ENCODE measurements at places on chromosomes 13 and 19.

DNA sequence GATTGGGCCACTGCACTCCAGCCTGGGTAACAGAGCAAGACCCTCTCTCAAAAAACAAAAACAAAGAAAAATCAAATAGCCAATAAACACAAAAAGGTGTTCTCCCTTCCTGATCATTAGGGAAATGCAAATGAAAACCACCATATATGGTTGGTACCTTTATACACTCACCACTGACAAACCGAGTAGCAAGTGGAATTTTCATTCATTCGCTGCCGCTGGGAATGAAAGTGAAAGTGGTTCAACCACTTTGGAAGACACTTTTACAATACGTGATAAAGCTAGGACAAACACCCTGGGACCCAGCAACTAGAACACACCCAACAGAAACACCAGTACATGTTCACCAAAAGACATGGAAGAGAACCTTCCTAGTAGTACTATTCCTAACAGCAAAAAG lies 21.0 kb downstream of the GRIK5 start:
- DNase-seq = no peak

DNA sequence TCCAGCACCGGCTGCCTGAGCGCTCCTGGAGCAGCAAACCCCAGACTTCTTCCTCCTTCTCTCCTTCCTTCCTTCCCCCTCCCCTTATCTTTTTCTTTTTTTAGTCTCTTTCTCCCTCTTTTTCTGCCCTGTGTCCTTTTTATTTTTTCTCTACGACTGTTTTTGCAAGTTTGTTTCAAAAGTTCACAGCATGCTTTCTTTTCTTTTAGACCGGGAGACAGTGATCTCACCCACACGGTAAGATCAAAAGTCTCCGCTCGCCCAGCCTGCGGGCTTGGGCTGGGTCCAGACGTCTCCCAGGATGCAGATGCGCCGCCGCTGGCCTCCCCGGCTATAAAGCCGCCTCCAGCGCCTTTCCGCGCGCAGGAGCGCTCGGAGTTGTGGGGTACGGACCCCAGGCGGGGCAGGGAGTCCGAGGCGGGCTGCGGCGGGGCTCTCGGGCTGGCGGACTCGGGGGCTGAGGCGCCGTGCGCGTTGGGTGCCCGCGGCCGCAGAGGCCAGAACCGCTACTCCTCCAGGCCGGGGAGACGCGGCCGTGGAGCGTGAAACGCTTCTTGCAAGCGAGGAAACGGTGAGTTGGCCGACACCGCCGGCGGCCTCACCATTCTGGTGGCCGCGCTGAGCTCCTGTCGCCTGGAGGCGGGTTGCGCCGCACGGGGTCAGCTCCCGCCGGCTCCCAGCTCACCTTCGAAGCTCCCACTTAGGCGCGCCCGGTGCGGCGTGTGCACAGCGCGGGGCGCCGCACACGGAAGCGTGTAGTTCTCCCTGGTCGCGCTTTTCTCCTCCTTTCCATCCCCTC lies 2.0 kb upstream of the TSHZ3 start:
- DNase-seq = no peak

- DNase-seq = no peak
Observed at GRCh38 chr19:58203814-58204475, 21.1 kb downstream of the ZNF274 start.

GRCh38 chr19:28258829-28259228 lies 954.1 kb downstream of the UQCRFS1 start:
- DNase-seq = no peak

GRCh38 chr13:79989217-79989661 lies 351.7 kb downstream of the SPRY2 start:
- DNase-seq = peak; percentile 49

DNA sequence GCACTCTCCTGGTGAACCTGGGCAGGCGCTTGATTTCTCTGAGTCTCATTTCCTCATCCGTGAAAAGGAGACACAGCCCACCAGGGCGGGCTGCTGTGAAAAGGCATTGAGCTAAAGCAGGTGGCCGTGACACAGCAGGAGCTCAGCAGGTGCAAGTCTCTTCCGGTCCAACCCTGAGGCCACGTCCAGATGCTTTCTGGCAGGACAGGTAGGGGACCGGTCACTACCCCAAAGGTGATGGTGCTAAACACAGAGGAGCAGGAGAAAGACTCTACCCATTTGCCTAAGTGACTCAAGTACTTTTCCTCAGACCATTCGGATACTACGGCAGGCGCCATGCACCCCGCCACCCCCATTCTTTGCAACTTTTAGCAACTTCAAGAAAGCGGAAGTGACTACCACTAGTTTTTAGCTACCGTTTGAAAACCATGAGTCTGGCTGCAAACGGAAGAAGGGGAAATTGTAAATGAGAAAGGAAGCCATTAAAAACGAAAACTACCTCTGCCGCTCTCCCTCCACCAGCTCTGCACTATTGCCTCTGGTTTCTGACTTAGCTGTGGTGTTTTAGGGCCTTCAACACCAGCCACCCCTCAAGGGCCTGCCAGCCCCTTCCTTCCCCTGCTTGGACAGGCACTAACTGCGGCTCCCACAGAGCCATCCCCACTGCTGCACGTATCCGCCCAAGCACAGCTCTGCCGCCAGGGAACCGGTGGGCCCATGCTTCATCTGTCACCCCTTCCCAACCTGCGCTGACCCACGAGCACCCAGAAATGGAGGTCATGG lies 4.8 kb downstream of the PPP6R1 start:
- DNase-seq = no peak

DNA sequence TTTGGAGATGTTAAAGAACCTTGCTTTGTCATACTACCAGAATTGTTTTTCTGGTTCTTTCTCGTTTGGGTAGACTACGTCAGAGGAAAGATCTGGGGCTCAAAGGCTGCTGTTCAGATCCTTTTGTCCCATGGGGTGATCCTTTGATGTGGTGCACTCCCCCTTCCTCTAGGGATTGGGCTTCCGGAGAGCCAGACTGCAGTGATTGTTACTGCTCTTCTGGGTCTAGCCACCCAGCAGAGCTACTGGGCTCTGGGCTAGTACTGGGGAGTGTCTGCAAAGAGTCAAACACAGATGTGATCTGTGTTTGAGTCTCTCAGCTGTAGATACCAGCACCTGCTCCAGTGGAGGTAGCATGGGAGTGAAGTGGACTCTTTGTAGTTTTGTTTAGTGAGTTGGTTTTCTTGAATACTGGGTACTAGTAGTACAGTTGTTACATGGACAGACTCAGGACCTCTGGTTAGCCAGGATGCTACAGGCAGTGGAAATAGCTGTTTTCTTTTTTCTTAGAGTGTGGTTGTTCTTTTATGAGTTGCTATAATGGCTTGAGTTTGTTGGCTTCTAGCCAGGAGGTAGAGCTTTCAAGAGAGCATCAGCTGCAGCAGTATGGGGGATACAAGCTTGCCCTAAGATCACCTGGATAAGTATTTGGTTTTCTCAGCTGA lies 34.4 kb downstream of the DNAJC15 start:
- DNase-seq = no peak

DNA sequence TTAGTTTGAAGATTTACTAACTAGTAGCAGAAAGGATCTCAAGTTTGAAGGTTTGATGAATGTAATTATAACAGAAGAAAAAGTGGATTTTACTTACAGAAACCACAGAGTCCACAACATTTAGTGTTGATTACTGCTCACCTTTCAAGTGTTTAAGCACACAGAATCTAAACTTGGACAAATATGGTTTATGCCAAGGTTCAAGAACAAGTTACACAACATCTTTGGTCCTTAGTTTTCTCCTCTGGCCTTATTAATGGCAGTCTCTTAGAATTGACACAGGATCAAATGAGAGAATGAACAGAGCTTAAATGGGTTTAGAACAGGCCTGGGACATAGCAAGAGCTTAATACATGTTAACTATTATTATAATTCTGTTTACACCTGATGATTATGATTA lies 133.0 kb downstream of the RBM26 start:
- no peak for DNase-seq

DNA sequence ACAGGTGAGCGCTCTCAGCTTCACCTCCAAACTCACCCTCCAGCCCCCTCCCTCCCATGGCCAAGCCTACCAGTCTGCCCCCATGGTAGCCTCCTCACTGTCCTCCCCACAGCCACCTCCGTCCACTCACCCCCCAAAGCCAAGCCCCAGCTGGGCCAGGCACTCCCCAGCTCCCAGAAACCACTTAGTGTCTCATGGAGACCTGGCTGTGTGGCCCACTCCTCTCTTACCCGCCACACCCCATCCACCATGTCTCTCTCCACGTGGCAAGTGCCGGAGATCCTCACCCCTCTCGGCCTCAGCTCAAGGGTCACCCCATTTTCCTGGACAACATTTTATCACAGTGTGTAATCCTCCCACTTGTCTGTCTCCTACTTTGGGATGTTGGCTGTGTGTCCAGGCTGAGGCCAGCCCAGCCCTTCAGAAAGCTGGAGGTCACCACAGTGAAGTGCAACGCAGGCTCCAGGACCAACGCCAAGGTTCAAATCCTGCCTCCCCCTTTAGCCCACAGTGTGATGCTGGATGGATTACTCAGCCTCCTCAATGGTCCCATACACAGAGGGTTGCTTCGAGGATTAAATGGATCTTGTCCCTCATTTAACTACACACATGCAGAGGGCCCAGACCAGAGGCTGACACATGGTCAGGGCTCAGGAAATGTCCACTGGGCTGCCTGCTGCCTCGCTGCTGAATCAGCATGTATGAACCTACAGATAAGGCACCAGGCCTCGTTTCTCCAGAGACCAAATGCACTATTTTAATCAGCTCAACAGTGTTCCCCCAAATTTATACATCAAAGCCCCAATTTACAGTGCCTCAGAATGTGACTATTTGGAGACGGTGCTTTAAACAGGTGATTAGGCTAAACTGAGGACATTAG lies 71.3 kb downstream of the CEBPG start:
- DNase-seq = no peak

- no peak for DNase-seq
Observed at GRCh38 chr13:110444226-110444653, 117.3 kb downstream of the RAB20 start.

GRCh38 chr13:40064154-40065097 lies 409.0 kb downstream of the COG6 start:
- DNase-seq = peak; percentile 44

- no peak for DNase-seq
Observed at GRCh38 chr19:13153569-13154240, 3.5 kb downstream of the IER2 start.

DNA sequence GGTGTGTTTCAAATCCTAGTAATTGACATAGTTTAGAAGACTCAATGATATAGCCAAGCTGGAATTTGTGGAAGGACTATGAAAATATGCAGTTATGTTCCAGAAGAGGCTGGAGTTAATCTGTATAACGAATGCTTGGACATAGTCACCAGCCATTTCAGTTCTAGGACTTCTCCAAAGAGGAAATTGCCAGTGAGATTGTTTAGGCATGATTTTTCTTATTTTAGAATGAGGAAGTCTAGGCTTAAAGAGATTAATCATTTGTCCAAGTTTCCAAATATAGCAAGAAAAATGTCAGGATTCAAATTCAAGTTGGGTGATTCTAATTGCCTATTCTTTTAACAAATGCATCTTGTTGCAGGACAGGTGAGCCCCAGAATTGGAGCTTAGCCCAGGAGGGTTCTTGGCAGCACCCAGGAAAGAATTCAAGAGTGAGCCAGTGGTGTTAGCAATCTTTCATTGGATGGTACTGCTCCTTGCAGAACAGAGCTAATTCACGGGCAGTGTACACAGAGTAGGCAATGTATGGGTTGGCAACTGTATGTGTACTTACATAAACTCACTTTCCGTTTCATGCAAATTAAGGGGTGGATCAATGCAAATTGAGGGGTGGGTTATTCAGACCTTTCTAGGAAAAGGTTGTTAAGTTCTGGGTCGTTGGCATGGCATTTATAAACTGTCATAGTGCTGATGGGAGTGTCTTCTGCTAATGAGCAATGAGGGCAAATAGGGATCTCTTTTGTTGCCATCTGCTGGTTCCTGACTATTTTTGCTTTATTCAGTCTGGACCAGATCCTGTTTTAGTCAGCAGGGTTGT lies 763.1 kb upstream of the SLITRK1 start:
- no peak for DNase-seq

DNA sequence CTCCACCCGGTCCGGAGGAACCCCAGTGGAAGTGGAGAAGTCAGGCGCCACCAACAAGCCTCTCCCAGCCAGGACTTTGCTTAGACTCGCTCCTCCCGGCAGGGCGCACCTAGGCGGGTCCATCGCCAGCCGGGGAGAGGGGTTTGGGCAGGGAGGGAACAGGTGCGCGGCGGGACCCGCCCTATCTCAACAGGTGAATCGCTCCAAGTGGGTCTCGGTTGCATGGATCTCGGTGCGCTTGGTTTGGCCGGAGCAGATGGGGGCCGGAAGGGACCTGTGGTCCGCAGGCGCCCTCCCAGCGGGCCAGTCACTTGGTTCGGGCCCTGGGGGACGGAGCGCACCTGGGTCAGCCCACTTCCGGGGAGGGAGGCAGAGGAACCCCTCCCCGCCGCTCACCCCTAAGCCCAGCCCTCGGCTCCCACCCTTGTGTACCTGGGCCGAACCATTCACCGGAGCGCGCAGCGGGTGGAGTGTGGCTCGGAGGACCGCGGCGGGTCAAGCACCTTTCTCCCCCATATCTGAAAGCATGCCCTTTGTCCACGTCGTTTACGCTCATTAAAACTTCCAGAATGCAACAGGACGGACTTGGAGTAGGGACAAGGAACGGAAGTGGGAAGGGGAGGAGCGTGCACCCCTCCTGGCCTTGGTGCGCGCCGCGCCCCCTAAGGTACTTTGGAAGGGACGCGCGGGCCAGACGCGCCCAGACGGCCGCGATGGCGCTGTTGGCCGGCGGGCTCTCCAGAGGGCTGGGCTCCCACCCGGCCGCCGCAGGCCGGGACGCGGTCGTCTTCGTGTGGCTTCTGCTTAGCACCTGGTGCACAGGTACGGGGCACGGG lies at the start of gene LSR:
TSS of gene LSR (plus strand) at position 693 of the 836 bp plus-strand sequence. CDS start at position 714, 21 bp downstream.
- DNase-seq = peak; percentile 44

DNA sequence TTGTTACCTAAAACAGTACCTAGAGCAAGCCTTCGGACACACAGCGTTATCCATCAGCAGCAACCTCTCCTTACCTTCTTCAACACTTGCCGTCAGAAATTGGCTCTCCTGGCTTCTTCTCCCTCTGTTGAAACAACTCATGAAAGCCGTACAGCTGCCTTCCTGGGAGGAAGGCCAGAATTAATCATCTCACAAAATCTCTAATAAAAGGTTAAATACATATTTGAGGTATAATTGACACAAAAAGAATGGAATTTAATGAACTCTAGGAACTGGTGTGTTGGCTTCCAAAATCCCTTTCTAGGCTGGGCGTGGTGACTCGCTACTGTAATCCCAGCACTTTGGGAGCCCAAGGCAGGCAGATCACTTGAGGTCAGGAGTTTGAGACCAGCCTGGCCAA lies 37.3 kb upstream of the GTF2F2 start:
- no peak for DNase-seq

GRCh38 chr13:81714513-81714912 lies 1373.6 kb upstream of the SPRY2 start:
- no peak for DNase-seq

- no peak for DNase-seq
Observed at GRCh38 chr19:54425382-54425723, 10.1 kb downstream of the TTYH1 start.

- DNase-seq = no peak
Observed at GRCh38 chr19:39238209-39238608, 6.6 kb downstream of the IFNL3 start.
